ENCODE measurements at places on chromosomes 1 and 21. TPM values are rescaled to one million over a fixed set of nuclear protein-coding genes. Genes with fewer than 3 reads are reported as not detected.

Gene LRRC7
- 0.14 TPM for total RNA-seq

Gene DPT
- total RNA-seq, result 85.7 TPM

Gene OR2M3
- not detected for total RNA-seq

Gene OR2T11
- total RNA-seq, result not detected

Gene TRABD2B
- 3.8 TPM for total RNA-seq

Gene PRDX1
- 246 TPM for total RNA-seq

Gene WDR4
- total RNA-seq, result 18.5 TPM

Gene UBE2U
- not detected for total RNA-seq

- DNase-seq, result no peak
Observed at GRCh38 chr1:93888900-93889299, 9.9 kb upstream of the DNTTIP2 start.

DNA sequence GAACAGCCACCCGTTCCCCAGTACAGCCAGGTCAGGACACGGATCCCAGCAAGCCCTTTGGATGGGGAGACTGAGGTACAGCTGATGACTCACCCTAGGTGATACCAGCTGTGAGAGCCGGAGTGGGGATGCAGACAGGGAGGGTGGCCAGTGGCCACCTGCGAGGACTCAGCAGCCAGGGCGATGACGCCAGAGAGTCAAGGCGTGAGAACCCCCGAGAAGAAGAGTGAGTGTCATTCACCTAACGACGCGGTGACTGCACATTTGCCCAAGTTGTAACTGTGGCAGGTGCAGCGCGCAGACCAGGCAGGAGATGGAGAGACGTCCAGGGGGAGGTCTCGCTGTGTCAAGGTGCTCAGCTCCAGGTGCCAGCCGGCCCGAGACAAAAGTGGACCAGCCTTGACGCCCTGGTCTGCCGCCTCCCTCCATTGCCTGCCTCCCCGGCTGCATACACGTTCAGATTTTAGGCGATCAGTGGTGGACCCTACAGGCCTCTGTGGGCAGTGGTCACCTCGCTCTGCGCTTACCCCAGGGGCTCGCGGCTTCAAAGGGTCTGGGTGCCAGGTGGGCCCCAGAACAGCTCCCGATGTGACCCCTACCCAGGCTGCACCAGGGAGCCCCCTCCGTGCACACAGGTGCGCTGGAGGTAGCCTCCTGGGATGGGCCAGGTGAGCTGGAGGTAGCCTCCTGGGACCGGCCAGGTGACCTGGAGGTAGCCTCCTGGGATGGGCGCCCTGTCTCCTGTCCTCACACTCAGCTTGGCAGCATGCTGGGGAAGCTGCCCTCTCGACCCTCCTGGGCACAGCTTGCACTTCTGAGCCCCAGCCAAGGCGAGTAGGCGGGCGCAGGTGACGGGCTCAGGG lies 11.9 kb downstream of the LRRC3 start:
- DNase-seq, result no peak

DNA sequence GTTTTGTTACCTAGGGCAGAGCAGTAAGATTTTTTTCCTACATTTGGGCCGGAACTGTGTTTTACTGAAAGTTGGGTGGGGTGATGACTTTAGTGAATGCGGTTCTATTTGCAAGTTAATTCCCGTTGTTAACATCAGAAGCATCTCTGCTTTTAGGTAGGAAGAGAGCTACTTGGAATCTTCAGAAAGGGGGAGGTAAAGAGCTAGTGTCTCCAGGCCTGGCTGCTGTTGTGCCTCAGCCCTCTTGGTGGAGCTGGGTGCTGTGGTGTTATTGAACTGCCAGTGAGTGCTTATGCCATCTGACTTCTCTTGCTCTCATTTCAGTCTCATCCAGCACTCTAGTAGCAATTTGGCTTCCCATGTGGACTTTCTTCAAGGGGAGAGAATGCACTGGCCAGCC lies 3.4 kb downstream of the KDM4A start:
- no peak for DNase-seq

- no peak for DNase-seq
Observed at GRCh38 chr1:90833466-90834110, 116.5 kb upstream of the BARHL2 start.

- no peak for DNase-seq
Observed at GRCh38 chr1:15957221-15958095, 18.4 kb downstream of the ZBTB17 start.

DNA sequence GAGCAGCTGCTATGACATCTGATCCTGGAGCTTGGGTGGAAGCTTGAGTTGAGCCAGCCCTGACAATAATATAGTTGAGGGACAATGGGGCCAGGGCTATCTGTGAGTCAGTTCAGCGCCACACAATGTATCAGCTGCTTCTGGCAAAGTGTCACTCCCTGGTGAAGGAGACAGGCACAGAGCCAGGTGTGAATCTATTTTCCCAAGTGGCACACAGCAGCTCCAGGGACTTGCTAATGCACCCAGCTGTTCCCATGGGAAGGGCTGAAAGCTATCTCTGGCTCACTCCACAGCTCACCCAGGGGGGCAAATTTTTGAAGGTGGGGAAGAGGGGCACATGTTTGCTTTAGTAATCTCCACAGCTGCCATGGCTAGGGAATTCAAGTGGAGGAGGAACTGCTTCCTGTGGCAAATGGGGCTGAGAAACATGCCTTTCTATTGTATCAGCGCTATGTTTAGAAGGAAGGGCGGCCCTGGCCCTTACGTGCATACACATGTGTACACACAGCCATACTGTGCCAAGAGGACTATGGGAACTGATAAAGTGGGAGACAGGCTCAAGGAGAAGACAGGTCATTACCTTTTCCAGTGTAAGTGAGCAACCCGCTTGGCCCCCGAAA lies 2.2 kb downstream of the CYB5R1 start:
- no peak for DNase-seq

DNA sequence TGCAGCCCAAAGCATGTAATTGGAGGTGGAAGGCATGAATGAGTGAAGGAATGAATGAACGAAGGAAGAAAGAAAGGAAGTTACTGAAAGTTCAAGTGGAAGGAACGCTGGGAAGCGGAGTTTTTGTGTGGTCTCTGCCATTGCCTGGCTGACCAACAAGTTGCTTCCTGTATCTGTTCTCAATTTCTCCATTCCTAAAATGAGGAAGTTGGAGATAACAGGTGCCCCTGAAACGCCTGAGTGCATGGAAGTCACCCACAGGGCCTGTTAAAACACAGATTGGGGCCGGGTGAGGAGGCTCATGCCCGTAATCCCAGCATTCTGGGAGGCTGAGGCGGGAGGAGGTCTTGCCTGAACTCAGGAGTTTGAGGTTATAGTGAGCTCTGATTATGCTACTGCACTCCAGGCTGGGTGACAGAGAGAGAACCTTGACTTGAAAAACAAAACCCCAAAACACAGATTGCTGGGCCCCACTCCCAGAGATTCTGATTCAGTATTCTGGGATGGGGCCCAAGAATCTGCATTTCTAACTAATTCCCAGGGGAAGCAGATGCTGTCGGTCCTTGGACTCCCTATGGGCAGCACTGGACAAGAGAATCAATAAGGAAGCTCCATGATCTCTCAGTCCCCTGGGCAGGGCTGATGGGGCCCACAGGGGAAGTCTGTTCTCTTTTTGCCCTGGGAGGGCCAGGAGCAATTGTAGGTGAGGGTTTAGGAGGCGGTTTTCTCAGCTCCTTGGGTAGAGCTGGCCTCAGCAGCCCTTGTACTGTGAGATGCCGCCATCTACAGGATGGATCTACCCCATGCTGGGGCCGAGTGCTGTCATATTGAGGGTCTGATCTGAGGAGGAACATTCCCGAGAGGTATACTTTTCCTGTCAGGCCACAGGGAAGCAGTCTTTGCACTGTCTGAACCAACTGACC lies 3.3 kb upstream of the CNR2 start:
- DNase-seq, result no peak

DNA sequence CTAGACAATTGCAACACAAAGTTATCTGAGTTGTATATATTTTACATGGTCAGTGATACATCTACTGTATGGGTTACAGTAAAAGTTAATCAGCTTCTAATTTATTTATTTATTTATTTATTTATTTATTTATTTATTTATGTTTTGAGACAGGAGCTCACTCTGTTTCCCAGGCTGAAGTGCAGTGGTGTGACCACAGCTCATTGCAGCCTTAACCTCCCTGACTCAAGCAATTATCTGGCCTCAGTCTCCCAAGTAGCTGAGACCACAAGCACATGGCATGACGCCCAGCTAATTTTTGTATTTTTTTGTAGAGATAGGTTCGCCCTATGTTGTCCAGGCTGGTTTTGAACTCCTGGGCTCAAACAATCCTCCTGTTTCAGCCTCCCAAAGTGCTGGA lies 241.6 kb downstream of the PTPRC start:
- DNase-seq, result no peak

DNA sequence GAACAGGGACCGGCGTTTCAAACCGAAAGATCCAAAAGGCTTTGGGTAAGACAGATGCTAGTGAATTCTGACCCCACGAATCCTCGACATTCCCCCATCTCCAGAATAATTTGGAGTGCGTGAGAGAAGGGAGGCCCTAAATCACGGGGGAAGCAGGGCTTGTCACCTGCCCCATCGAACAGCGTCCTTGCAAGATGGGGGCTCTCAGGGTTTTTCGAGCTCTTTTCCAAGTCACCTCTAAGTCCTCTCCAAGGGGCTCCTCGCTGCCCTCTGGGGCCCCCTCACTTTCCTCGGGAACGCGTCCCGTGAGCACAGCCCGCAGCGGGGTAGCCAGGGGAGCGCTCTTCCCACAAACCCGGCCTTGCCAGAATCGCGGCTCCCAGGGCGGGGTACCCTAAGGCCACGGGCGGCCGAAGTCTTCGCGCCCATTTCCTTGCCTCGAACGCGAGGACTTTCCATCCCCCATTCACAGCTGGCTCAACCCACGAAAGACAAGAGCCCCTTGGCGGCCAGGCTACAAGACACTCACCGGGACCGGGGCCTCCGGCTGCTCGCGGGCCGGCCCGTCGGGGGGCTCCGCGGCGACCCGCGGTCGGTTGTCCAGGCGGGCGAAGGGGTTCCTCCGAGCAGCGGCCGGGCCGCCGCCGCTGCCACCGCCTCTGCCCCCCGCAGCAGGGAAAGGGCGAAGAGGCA lies 546 bp downstream of the DONSON start:
- DNase-seq, result no peak

GRCh38 chr1:169630006-169630405 lies at the start of gene SELP:
Gene SELP (minus strand): TSS chr1:169630124. CDS start chr1:169630074, 50 bp downstream.
- no peak for DNase-seq

DNA sequence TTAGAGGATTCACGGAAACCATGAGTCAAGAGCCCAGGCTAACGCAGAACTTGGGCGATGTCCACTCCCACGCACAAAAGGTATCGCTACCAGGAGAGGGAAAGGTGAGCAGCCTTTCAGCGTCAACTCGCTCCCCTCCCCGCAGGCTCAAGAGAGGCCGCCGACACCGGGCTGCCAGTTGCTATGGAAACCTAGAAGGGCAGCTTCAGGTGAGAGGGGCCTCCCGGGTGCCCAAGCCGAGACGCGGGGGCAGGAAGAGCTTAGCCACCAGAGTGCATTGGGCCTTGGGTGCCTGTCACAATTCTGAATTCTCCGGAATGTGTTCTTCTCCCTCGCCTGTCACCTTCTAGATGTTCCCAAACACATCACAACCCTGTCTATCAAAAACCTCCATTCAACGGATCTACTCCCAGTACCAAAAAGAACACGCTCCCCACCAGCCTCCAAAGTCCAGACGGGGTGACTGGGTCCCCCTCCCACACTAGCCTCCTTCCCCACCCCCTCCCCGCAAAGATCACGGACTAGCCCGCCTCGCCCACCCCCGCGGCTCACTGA lies 694 bp downstream of the MEAF6 start:
- no peak for DNase-seq

DNA sequence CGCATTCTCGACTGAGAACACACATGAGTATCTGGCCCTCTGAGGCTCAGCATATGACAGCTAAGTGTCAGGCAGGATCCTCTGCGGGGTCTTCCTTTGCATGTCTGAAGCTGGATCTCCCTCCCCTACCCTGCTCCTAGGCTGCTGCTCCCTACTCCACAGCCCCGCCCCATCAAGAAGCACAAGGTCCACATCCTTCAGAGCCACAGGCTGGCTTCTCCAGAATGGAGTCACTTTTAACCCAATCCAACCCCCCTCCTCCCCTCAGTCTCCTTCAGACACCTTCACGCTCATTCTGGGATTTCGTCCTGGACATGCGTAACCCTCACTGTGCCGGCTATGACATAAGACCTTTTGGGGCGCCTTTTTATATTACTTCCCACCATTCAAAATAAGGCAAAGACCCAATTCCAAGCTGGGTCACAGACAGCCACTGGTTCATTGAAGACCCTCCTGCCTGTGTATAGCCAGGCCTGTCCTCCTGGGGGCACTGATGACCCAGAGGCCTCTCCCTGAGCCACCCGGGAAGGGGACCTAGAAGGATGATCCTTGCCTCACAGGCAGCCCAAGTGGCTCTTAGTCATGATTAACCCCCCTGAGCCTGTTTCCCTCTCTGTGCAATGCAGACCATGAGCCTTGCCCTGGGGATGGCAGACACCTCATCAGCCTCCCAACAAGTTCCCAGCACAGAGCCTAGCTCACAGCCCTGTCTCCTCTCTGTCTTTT lies 4.7 kb downstream of the ADGRB2 start:
- DNase-seq, result no peak

Data from thoracic aorta (tissue), 2 donors.